ENCODE measurements at places on chromosomes 6 and 20.

DNA sequence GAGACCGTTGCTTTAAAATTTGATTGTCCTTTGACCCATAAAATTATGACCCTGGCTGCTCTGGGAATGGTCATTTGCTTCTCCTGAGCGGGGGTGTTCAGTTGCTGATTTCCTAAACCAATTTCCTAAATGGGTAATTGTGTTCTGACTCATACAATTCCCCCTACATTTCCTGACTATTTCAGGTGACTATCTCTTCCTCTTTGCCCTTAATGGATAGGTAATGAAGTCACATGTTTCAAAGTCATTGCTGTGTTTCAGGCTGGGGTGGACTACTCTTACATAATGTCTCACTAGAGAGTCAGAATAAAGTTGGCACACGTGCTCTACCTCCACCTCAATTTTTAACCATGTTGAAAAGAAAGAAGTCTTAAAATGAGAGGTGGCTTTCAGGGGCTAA is 109.8 kb downstream of the DOK5 start:
- no peak for DNase-seq

DNA sequence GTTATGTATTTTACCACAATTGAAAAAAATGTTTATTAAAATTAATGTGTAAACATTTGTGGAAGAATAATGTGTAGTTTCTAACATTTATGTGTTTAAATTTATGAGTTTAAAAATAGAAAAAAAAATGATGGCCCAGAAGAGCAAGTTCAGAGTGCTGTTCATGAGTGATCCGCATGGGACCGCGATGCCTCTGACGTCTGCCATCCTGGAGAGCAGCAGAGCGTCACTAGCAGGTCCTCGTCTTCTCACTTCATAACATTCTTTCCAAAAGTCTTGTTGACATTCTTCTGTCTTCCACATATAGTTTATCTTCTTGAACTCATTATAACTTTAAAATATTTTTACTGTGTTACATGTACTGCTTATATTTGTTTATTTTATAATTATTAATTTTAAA is 15.5 kb downstream of the BTNL2 start:
- no peak for DNase-seq

GRCh38 chr6:163748036-163748435 is 333.5 kb downstream of the QKI start:
- DNase-seq: no peak

- DNase-seq: no peak
These were observed 369.1 kb upstream of the MARCKS start for GRCh38 chr6:113488061-113488460.

- no peak for DNase-seq
These were observed 3.9 kb downstream of the SPEF1 start for GRCh38 chr20:3777381-3777715.

DNA sequence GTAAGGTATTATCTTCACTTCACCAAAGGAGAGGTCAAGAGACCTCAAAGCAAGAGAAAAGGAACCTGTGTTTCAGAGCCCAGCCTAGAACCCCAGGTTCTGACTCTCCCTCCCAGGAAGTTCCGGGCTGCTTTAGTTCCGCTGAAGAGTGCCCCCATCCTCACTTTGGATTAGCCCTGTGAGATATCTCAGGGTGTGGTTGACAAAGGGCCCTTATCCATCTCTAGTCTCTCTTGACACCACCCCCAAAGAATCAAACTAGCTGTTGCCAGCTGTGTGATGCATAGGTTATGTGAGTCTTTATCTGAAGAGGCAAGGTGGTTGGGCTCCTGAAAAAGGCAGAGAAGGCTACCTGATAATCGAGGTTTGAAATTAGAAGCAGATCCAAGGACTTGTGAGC is 20.6 kb downstream of the BRPF3 start:
- no peak for DNase-seq

All from hepatic stellate cell (primary cell).